ENCODE measurements at places on chromosomes 13 and 19. TPM values are rescaled to one million over a fixed set of nuclear protein-coding genes. Genes with fewer than 3 reads are reported as not detected.

The PNMA8B gene
- total RNA-seq: 0.04 TPM

The FOSB gene
- 16.8 TPM for total RNA-seq

DNA sequence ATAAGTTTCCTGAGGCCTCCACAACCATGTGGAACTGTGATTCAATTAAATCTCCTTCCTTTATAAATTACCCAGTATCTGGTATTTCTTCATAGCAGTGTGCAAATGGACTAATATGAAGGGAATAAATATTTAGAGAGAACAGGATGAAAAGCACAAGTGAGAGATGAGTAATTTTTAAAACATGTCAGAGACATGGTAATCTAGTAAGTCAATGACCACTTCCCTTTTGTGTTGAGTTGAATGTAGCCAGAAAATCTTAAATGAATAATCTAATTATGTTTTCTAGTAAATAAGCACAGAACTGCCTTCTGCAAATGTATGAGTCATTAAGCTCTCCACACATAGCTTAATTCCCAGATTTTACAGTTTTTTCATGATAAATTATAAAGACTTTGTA is 524.1 kb upstream of the SLITRK5 start:
- H3K36me3 ChIP-seq: no peaks in the 10 kb centered on the region
- no peak overlapping the region for H3K4me3 ChIP-seq
- H3K27ac ChIP-seq: no peak overlapping the region
- H3K27me3 ChIP-seq: no peaks in the 10 kb centered on the region
- no peak for DNase-seq

DNA sequence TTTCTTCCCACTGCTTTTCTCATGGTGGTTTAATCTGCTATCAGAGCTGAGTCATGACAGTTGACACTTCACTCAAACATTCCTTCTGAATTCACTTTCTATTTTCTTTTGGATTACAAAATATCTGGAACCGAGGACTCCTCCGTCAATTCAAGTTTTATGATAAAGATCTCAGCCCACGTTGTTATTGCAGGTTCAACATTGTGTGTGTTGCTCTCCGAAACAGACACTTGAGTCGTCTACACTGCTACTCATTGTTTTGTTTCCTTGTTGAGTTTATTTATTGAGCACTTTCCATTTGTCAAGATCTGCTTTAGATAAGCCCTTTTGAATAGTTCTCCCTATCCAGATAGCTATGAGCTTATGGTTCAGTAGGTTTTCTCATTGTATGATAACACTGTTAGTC is 636.1 kb upstream of the GPC6 start:
- DNase-seq: no peak
- H3K36me3 ChIP-seq: no peaks in the 10 kb centered on the region
- no peak overlapping the region for H3K4me3 ChIP-seq
- no peaks in the 10 kb centered on the region for H3K4me1 ChIP-seq
- no peak overlapping the region for H3K27ac ChIP-seq

The TOMM40 gene
- 81.7 TPM for total RNA-seq

The TUBA3C gene
- total RNA-seq: not detected

DNA sequence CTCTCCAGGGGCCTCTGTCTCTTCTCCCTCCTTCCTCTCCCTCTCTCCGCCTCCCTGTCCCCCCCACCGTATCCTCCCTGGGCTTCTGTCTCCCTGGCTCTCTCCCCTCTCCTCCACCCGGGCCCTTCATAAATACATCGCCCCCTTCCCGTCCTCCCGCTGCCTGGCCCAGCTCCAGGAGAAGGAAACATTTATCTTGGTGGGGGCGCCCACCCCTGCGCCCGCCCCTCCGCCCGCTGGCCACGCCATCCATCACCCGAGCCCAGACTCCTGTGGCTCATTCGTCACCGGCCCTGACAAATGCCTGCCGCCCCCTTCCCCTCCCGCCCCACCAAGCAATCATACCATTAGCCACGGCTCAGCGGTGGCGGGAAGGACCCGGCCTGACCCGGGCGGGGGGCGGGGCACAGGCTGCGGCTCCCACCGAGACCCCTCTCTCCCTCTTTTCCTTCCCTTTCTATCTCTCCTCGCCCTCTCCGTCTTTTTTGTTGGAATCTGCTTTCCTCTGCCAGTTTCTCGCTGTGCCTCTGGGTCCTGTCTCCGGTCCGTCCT is 2.6 kb upstream of the MEIS3 start:
- no peak overlapping the region for H3K27ac ChIP-seq
- no peak for DNase-seq
- no peaks in the 10 kb centered on the region for H3K36me3 ChIP-seq
- peaks cover 69% of the 10 kb centered on the region for H3K27me3 ChIP-seq
- H3K4me1 ChIP-seq: peaks cover 14% of the 10 kb centered on the region
- no peak overlapping the region for H3K4me3 ChIP-seq

DNA sequence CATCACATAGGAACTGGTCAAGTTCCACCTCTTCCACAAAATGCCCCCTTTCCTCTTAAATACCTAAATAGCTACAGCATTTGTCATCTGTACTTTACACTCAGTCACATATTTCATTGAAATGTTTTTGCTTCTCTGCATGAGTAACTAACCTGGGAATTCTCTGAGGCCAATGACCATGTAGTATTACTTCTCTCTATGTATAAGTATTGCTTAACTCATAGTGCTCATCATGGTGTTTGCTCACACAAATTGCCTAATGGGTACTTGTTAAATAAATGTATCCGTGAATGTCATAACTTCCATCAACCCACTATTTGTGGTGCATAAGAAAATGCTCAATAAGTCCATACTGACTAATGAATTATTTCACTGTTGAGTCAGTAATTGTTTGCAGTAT is 115.5 kb downstream of the FGF14 start:
- no peak overlapping the region for H3K27ac ChIP-seq
- no peak overlapping the region for H3K4me3 ChIP-seq
- H3K27me3 ChIP-seq: no peaks in the 10 kb centered on the region

DNA sequence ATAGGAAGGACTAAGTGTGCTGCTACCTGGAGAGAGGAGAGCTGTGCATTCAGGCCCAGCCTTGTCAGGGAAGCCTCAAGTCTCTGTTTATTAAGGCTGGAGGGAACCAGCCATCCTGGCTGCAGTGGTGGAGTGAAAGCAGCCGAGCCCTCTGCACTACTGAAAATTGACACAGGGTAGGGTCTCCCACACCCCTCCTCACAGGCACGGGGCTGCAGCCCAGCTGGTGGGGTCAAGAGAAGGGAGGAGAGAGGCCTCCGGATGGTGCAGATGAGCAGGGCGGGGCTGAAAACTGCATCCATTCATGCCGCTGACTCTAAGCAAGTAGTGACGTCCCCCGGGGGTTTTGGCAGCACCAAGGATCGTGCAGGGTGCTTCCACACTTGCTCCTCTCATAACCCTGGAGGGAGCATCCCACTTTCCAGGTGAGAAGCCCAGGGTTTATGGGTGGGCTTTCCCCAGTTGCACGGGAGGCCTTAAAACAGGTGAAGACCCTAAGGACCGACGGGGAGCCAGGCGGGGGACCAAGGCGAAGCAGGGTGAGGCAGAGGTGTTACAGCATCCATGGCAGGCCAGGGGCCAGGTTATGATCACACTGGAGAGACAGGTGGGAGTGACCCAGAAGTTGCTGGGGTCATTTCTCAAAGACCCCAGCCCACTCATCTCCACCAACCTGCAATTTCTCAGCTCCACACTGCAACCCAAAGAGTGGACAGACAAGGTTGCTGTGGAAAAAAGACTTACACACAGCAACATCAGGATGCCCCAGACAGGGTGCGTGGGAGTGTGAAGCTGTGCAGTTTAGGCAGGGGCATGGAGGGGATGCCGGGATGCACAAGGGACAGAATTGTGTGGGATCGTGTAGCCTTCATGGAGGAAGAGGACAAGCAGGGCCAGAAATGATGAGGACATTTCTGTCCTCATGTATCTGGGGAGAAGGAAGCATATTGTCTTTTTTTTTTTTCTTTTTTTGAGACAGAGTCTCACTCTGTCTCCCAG is 36.8 kb downstream of the VSTM2B start:
- no peaks in the 10 kb centered on the region for H3K27me3 ChIP-seq
- H3K4me3 ChIP-seq: no peak overlapping the region
- H3K27ac ChIP-seq: no peak overlapping the region
- no peaks in the 10 kb centered on the region for H3K36me3 ChIP-seq
- H3K4me1 ChIP-seq: no peaks in the 10 kb centered on the region

DNA sequence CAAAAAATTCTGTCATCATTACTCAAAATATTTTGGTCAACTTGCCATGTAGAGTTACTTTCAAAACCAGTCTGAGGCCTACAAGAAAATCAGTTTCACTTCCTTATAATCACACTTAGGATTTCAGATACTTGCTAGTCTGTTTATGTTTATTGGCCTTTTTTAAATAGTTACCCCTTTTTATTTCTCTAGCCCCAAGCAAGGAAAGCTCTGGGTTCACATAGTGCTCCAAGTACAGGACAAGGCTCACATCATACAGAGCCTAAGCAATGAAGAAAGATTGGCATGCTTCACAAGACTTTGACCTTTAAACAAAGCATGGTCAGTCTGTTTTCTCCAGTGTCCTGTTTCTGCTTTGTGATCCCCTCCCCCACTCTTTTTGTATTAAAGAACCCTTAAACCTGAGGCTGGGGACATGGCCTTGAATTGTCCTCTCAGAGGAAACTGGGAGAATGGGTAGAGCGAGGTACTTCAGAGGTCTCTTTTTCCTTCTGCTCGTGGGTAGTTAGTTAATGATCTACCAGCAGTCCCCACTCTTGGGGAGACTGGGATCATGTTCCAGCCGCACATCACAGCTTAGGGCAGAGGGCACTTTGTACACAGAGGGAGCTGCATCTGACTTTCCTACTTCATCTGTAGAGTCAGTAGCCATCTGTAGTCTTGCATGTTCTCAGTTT is 30.7 kb downstream of the CEACAM1 start:
- DNase-seq: no peak
- H3K27me3 ChIP-seq: no peaks in the 10 kb centered on the region
- peak overlapping the region; percentile 45 for H3K4me3 ChIP-seq
- no peaks in the 10 kb centered on the region for H3K36me3 ChIP-seq
- peaks cover 32% of the 10 kb centered on the region for H3K4me1 ChIP-seq

The GNA15 gene
- total RNA-seq: 0.80 TPM

DNA sequence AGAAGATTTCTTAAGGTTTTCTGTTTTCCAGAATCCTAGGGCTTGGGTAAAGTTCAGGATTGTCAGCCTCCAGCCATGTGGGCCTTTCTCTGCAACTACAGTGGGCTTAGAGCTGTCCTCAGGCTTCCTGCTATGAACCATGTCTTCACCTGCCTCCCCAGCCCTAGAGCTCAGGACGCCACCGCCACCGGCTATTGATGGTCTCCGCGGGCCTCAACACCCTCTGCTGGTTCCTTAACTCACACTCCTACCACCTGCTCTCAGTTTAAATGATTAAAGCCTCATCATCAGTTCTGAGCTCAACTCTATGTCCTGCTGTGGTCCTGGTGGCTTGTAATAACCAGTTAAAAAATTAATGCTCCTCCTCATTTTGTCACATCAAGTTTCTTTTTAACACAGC is 221.0 kb downstream of the EFNB2 start:
- no peak overlapping the region for H3K27ac ChIP-seq
- no peaks in the 10 kb centered on the region for H3K36me3 ChIP-seq
- H3K27me3 ChIP-seq: no peaks in the 10 kb centered on the region
- H3K4me1 ChIP-seq: no peaks in the 10 kb centered on the region
- no peak overlapping the region for H3K4me3 ChIP-seq

- peaks cover 28% of the 10 kb centered on the region for H3K4me1 ChIP-seq
- no peaks in the 10 kb centered on the region for H3K27me3 ChIP-seq
- peak overlapping the region; percentile 85 for H3K27ac ChIP-seq
- peak; percentile 48 for DNase-seq
These were observed 71.9 kb downstream of the FLT1 start for GRCh38 chr13:28423010-28423409.
